ENCODE measurements at places on chromosomes 16 and 17.

- ATAC-seq = peak; percentile 17
- no peak within 1 kb of the TSS for H3K27ac ChIP-seq
- H3K27me3 ChIP-seq = peaks cover 56% of the 10 kb centered on the region
Observed at GRCh38 chr16:31149894-31150890, at the start of gene PRSS36. Gene PRSS36, minus strand, starts transcription at chr16:31150066. Its CDS starts 31 bp downstream, at chr16:31150035.

- no peaks in the 10 kb centered on the region for H3K36me3 ChIP-seq
- no peak for ATAC-seq
- H3K4me3 ChIP-seq = peak overlapping the region; percentile 59
- peak overlapping the region; percentile 93 for H3K27ac ChIP-seq
Observed at GRCh38 chr16:28924399-28924761, 658 bp downstream of the RABEP2 start.

DNA sequence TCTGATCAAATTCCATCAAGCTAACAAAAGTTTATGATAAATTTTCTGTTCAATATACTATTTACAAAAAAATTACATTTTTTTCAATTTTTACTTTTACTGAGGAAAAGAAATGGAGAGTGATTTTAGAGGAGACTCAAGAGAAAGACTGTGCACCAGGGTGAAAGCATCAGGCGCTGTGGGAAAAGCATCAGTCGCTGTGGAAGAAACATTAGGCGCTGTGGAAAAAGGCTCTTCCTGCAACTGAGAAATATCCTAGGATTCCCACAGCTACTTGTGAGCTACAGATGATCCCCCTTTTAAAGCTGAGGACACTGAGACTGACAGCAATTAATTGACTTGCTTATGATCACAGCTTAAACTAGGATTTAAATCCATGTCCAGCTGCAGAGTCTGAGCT lies 4.9 kb downstream of the ANKFY1 start:
- H3K4me3 ChIP-seq = no peak overlapping the region
- H3K36me3 ChIP-seq = no peaks in the 10 kb centered on the region
- H3K4me1 ChIP-seq = peaks cover 17% of the 10 kb centered on the region
- H3K27ac ChIP-seq = no peak overlapping the region
- no peak for ATAC-seq

- H3K4me1 ChIP-seq = peaks cover 27% of the 10 kb centered on the region
- no peak overlapping the region for H3K27ac ChIP-seq
- H3K4me3 ChIP-seq = no peak overlapping the region
Observed at GRCh38 chr17:49967205-49967604, 1.8 kb upstream of the DLX4 start.

GRCh38 chr16:56916571-56917403 lies 15.2 kb upstream of the HERPUD1 start:
- H3K27ac ChIP-seq = no peak overlapping the region
- H3K27me3 ChIP-seq = no peaks in the 10 kb centered on the region
- H3K36me3 ChIP-seq = no peaks in the 10 kb centered on the region
- no peak overlapping the region for H3K4me3 ChIP-seq
- peaks cover 15% of the 10 kb centered on the region for H3K4me1 ChIP-seq

- H3K27ac ChIP-seq = no peak overlapping the region
- no peak overlapping the region for H3K4me3 ChIP-seq
- peaks cover 63% of the 10 kb centered on the region for H3K27me3 ChIP-seq
- no peaks in the 10 kb centered on the region for H3K36me3 ChIP-seq
- no peak for ATAC-seq
Observed at GRCh38 chr16:1091992-1092552, 4.0 kb downstream of the C1QTNF8 start.

- H3K4me3 ChIP-seq = no peak overlapping the region
- H3K27me3 ChIP-seq = peaks cover 11% of the 10 kb centered on the region
- no peaks in the 10 kb centered on the region for H3K4me1 ChIP-seq
- H3K27ac ChIP-seq = no peak overlapping the region
- no peak for ATAC-seq
Observed at GRCh38 chr17:61586031-61586566, 4.9 kb downstream of the NACA2 start.

DNA sequence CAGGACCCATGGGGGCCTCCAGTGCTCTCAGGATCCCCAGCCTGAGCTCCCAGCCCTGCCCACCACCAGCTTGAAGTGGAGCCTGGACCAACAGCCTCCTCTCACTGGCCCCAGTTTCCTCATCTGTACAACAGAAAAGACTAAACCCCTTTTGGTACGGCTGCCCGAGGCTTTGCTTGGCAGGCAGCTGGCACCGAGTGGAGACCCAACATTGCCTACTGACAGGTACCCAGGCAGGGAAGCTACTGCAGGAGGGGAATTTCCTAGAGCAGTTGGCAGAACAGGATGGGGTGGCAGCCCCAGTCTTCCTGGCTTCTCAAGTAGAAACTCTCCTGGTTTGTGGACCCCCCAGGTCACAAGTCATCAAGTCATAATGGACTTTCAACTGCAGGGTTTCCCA lies 14.2 kb downstream of the SREBF1 start:
- ATAC-seq = no peak
- no peaks in the 10 kb centered on the region for H3K27me3 ChIP-seq
- peak overlapping the region; percentile 54 for H3K4me3 ChIP-seq
- H3K4me1 ChIP-seq = peaks cover 9% of the 10 kb centered on the region
- H3K36me3 ChIP-seq = peaks cover 36% of the 10 kb centered on the region
- H3K27ac ChIP-seq = peak overlapping the region; percentile 58

GRCh38 chr17:40100419-40100668 lies at the start of gene NR1D1:
Gene NR1D1, minus strand, starts transcription at chr17:40100589. Its CDS starts 495 bp downstream, at chr17:40100094.
- no peaks in the 10 kb centered on the region for H3K27me3 ChIP-seq
- no peak for ATAC-seq
- peak within 1 kb of the TSS; percentile 98 for H3K27ac ChIP-seq
- H3K4me3 ChIP-seq = peak within 1 kb of the TSS; percentile 91
- H3K4me1 ChIP-seq = peaks cover 18% of the 10 kb centered on the region

DNA sequence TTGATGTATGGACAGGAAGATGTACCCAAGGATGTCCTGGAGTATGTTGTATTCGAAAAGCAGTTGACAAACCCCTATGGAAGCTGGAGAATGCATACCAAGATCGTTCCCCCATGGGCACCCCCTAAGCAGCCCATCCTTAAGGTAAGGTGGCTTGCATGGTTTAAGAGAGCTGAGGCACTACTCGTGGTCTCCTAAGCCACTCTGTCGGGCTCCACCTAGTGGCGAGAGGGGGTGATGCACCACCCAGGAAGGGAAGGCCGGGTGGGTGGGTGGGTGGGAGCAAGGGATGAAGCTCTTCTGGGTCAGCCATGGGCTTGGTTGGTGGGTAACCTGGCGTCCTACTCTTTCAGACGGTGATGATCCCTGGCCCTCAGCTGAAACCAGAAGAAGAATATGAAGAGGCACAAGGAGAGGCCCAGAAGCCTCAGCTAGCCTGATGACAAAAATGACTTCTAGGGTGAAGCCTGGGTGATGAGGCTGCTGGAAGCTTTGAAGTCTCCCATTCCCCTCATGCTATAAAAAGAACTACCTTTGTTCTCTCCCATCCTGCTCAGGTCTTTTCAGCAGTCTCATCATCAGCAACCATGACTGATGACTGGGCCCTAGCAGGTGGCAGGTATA lies 21.5 kb downstream of the GPR179 start:
- H3K36me3 ChIP-seq = peaks cover 65% of the 10 kb centered on the region
- no peak overlapping the region for H3K4me3 ChIP-seq
- no peak overlapping the region for H3K27ac ChIP-seq

DNA sequence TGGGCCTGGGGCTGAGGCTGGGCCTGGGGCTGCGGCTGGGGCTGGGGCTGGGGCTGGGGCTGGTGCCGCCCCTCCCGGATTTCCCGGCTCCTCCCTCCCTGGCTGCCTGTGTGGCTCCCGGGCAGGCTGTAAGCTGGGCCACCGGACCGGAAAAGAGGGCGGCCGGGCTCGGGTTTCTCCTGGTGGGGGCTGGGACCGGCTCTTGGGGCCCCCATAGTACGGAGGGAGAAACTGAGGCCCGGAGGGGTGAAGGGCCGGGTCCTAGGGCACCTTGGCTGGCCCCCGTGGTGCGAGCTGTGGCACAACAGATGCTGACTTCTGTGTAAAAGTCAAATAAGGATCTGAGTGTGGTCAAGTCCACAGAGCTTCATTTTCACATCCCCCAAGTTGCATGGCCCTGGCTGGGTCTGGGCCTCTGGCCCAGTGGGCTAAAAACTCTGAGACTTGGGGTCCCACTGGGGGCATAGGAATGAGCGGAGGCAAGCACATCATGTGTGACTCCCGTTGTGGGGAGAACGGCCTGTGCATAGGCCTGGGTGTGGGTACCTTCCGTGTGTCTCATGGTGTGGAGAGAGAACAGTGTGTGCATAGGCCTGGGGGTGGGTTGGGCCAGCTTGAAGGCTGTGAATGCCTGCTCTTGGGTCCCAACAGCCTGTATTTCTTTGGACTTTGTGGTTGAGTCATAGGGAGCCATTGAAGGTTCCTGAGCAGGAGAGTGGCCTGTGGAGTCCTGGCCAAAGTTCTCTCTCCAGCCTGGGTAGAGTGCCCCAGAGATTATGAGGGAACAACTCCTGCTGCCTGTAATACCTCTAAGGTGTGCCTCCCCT lies 123.9 kb upstream of the CIBAR2 start:
- H3K4me1 ChIP-seq = peaks cover 83% of the 10 kb centered on the region
- peak overlapping the region; percentile 53 for H3K4me3 ChIP-seq
- no peaks in the 10 kb centered on the region for H3K27me3 ChIP-seq
- H3K36me3 ChIP-seq = no peaks in the 10 kb centered on the region
- ATAC-seq = peak; percentile 40
- H3K27ac ChIP-seq = no peak overlapping the region

DNA sequence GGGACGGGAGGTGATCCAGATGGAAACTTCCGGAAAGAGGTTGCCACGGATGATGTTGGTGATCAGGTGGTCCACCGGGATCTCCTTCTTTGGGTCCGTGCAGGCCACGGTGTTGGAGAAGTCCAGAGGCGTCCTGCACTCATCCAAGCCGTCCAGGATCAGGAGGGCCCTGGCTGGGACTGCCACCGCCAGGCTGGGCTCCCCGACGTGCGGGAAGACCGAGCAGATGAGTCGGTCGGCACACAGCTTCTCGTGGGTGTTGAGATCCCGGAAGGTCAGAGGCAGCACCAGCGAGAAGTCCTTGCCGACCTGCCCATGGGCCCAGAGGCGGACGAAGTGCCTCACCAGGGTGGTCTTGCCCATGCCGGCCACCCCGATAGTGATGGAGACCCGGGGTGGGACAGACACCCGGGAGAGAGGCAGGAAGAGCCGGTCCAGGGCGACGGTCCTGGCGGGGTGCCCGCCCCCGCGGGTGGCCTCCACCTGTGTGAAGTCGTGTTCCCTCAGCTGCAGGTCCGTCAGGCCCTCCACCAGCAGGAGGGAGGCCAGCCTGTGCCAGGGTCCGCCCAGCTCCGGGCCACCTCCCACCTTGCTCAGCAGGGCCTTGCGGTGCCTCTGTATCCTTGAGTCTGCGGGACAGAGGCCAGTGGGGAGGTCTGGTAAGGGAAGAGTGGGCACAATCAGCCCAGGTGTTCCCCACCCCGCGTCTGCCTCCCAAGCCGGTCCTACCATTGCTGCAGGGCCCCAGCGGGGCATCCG lies 12.9 kb downstream of the NLRC3 start:
- H3K4me1 ChIP-seq = no peaks in the 10 kb centered on the region
- no peaks in the 10 kb centered on the region for H3K36me3 ChIP-seq
- H3K27ac ChIP-seq = no peak overlapping the region
- ATAC-seq = no peak
- no peaks in the 10 kb centered on the region for H3K27me3 ChIP-seq
- H3K4me3 ChIP-seq = no peak overlapping the region

- H3K4me1 ChIP-seq = peaks cover 38% of the 10 kb centered on the region
- no peaks in the 10 kb centered on the region for H3K36me3 ChIP-seq
- H3K4me3 ChIP-seq = no peak overlapping the region
- H3K27ac ChIP-seq = no peak overlapping the region
Observed at GRCh38 chr16:47470810-47471209, 9.7 kb downstream of the PHKB start.

- no peaks in the 10 kb centered on the region for H3K36me3 ChIP-seq
- no peaks in the 10 kb centered on the region for H3K4me1 ChIP-seq
- H3K4me3 ChIP-seq = no peak overlapping the region
- H3K27me3 ChIP-seq = no peaks in the 10 kb centered on the region
Observed at GRCh38 chr17:70159980-70160379, 9.4 kb upstream of the KCNJ2 start.

DNA sequence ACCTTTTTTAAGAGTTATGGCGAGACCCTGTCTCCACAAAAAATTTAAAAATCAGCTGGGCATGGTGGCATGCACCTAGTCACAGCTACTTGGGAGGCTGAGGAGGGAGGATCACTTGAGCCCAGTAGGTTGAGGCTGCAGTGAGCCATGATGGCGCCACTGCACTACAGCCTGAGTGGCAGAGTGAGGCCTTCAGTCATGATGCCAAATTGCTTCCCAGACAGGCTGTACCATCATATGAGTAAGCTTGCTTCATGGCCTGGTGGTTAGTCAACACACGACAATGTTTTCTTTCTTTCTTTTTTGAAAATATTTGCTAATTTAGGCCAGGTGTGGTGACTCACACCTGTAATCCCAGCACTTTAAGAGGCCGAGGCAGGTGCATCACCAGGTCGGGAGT lies 12.5 kb downstream of the NTAN1 start:
- no peak overlapping the region for H3K27ac ChIP-seq
- H3K36me3 ChIP-seq = no peaks in the 10 kb centered on the region
- no peak overlapping the region for H3K4me3 ChIP-seq
- ATAC-seq = no peak

GRCh38 chr16:6016530-6017184 lies 919.1 kb upstream of the EEF2KMT start:
- H3K36me3 ChIP-seq = no peaks in the 10 kb centered on the region
- no peak overlapping the region for H3K27ac ChIP-seq
- no peaks in the 10 kb centered on the region for H3K4me1 ChIP-seq
- H3K27me3 ChIP-seq = peaks cover 50% of the 10 kb centered on the region
- no peak overlapping the region for H3K4me3 ChIP-seq
- ATAC-seq = no peak

DNA sequence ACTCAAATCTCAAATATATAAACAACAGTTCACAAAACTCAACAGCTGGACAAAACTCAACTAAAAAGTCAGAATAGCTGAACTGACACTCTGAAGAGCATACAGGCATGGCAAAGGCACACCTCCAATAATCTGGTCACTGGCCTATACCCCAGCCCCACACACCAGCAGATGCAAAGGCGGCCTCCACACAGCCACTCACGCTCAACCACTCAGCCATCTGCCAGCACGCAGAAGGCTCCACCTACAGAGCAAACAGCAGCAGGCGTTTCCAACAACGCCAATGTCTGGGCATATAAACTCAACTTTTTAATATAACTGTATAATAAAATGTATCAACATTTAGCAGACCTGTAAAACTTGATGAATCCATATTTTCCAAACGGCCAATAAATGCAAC lies 17.2 kb downstream of the USP7 start:
- no peaks in the 10 kb centered on the region for H3K4me1 ChIP-seq
- no peaks in the 10 kb centered on the region for H3K27me3 ChIP-seq
- no peak overlapping the region for H3K4me3 ChIP-seq
- ATAC-seq = no peak
- H3K27ac ChIP-seq = no peak overlapping the region

GRCh38 chr16:30659507-30660423 lies 1.5 kb downstream of the FBRS start:
- no peaks in the 10 kb centered on the region for H3K4me1 ChIP-seq
- H3K36me3 ChIP-seq = no peaks in the 10 kb centered on the region
- no peaks in the 10 kb centered on the region for H3K27me3 ChIP-seq

- no peak overlapping the region for H3K4me3 ChIP-seq
- H3K27ac ChIP-seq = no peak overlapping the region
- peaks cover 35% of the 10 kb centered on the region for H3K27me3 ChIP-seq
- no peaks in the 10 kb centered on the region for H3K36me3 ChIP-seq
- peaks cover 34% of the 10 kb centered on the region for H3K4me1 ChIP-seq
Observed at GRCh38 chr17:81821147-81821546, 11.9 kb downstream of the MCRIP1 start.

GRCh38 chr17:41500131-41500911 lies 5.1 kb downstream of the KRT13 start:
- H3K27ac ChIP-seq = no peak overlapping the region
- peaks cover 6% of the 10 kb centered on the region for H3K27me3 ChIP-seq
- no peak for ATAC-seq
- H3K4me3 ChIP-seq = no peak overlapping the region
- H3K4me1 ChIP-seq = no peaks in the 10 kb centered on the region
